Large intestine (tissue), 12 donors: ENCODE measurements at places on chromosomes 7 and 10. TPM values are rescaled to one million over a fixed set of nuclear protein-coding genes. Genes with fewer than 3 reads are reported as not detected.

DNA sequence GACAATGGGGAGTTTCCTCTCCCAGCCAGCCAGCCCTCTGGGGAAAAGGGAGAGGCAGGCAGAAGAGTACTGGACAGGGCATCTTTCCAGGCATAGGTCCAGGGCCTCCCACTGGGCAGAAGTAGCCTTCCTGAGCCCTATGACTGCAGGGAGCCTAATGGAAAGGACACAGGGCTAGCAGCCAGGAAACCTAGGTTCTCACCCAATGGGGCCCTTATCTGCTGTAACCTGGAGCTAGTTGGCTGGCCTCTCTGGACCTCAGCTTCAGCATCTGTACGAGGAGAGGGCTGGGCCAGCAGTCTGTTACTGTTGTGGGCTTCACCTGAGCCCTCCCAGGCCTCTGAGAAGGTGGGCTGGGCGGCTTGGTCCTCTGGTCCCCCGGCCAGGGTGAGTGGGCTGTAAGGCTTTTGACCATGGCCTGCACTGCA is 22.4 kb downstream of the LDB3 start:
- DNase-seq, result no peak

DNA sequence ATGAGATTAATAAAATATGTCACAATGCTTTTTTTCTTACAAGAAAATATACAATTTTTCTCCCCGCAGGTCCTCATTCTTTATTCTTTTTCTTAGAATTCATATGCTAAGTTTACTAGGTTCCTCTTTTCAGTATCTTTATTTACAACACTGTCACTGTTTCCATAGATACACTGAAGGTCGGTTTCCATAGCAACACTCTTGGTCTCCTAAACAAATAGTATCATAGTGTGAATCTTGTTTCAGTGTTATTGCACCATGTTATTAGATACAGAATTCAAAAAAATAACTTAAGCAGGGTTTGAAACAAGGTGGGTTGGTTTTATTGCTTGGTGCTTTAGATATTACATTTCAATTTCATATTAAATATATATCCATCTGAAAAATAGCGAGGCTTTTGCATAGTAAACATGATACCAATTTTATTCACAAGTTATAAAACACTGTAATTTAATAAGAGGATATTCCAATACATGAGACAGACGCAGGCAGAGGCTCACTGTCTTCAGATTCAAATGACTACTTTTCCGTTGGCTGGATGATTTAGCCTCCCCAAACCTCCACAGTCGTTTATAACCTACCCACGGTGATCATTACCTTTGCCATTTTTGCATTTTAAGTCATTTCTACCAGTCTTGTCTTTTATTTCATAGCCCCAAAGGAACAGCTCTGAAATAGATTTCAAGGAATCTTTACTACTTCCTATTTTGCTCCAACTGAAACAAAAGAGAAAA is 88.9 kb upstream of the KLF6 start:
- peak; percentile 69 for DNase-seq

- no peak for DNase-seq
Measured at GRCh38 chr7:84949067-84949466, 237.8 kb downstream of the SEMA3D start.

DNA sequence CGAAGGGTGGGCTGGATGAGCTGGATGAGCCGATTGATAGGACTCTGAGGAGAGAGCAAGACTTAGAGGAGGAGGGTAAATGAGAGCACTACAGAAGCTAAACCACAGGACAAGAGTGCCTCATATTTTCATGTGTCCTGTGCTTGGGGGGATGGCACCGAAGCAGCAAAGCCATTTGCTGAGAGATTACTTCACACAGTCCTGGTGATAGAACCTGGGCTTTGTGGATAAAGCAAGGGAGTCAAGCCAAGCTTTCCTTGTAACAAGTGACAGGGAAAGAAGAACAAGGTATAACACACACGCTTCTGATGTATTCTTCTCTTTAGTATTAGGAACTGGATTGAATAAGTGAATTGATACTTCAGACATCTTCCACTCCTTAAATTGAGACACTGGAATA is 253.7 kb downstream of the ANKRD7 start:
- DNase-seq, result no peak

DNA sequence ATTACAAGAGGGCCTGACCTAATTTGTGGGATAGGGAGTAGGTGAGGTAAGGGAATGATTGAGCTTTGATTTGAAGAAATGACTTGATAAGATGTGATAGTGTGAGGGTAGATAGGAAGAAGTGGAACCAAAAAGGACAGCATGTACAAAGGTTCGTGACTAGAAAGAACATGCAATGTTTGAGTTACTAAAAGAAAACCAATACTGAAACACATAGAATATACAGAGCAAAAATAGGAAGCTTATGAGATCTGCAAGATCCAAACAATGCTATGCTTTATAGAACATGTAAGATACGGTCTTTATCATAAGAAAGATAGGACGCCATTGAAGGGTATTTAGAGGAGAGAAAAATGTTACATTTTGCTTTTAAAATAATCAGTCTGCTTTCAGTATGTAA is 343.8 kb downstream of the ATRNL1 start:
- DNase-seq, result no peak

DNA sequence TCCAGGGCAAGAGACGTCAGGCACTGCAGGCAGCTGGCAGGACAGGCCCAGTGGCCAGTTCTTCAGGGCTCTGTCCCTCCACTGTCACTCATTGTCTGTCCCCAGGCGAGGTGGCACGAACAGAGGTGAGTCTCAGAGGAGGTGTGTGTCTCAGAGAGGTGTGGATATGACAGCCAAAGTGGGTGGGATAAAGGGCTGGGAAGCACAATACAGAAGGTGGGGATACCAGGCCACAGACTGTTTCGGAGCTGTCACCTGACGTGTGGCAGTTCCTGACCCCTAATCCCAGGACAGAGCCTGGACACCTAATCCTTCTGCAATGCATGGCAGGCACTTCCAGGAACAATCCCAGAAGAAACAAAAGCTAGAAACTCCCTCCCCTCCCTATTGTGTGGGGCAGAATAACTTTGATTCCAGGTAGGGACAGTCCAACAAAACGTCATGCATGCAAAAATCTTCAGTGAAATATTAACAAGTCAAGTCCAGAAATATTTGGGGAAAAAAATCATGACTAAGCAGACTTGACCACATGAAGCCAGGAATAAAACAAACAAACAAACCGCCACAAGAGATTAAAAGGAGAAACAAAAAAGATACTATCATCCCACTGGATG is 11.6 kb downstream of the KLRG2 start:
- DNase-seq, result no peak

DNA sequence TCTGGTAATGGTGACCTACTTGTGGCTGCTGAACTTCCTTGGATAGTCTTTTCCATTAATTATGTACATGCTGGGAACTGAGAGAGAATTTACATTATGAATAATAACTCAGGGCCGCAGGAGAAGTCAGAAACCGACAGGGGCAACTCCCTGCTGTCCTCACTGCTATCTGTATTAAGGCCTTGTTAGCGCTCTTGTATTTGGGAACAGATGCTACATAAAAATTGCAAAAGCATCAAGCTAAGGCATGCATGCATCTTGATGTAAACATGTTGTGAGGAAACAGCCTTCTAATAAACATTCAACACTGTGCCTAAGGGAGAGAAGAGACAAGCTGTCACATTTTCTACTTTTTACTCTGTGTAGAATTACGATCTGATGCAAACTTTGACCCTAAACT is 158.4 kb downstream of the PARD3 start:
- DNase-seq, result peak; percentile 20

DNA sequence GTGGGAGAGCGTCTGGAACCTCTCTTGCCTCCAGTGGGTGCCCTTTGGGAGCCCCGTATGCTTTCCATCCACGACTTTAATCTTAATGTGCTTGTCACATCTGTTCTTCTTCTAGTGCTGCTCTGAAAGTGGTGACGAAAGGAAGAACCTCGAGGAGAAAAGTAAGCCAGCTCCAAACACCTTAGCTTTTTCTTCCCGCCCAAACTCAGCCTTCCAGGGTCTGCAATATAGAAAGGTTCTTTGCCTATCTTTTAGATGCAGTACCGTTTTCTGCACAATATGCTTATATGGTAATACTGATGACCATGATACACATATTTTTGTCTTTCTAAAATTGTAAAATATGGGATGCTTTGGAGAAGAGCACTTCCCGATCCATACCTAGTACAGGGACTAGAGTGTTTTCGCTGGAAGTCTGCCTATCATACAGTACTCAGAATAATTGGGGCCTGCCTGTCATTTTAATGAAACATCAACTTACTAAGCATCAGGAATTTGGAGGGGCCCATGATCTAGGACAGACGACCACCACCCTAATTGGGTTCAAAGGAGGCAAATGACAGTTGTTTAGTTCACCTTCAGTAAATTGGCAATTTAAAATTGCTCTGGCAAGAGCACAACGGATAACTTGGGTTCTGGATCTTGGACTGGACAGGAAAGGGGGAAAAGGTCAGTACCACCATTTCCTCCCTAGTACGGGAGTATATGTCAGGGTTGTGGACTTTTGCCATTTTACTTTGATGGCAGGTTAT is 884 bp downstream of the RINT1 start:
- no peak for DNase-seq

DNA sequence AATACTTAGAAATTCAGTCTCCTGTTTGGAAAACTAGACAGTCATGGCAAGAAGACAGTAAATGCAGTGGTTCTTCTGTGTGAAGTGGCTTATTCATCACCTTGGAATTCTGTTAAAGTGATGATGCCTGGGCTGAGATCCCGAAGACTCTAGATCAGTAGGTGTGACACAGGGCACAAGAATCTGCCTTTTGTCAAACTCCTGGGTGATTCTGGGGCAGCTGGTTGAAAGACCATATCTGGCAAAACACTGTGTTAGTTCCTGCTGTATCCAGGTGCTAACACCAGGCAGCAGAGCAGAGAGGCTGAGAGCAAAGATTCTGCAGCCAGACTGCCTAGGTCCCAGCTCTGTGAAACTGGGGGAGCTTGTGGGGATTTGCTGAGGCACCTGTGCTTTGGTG is 26.5 kb downstream of the MRC1 start:
- no peak for DNase-seq

NACAD gene
- polyA plus RNA-seq, result 7.2 TPM

SMNDC1 gene
- polyA plus RNA-seq, result 33.8 TPM

FAM241B gene
- 6.4 TPM for polyA plus RNA-seq

HOXA6 gene
- polyA plus RNA-seq, result 4.0 TPM

TMEM139 gene
- 36.2 TPM for polyA plus RNA-seq

CLCN1 gene
- polyA plus RNA-seq, result 1.6 TPM
